Left cardiac atrium (tissue), 4 donors: ENCODE measurements at places on chromosomes 13 and 19. TPM values are rescaled to one million over a fixed set of nuclear protein-coding genes. Genes with fewer than 3 reads are reported as not detected.
A peak's percentile ranks its signal among the peaks of the same experiment; 100 is the strongest.

DNA sequence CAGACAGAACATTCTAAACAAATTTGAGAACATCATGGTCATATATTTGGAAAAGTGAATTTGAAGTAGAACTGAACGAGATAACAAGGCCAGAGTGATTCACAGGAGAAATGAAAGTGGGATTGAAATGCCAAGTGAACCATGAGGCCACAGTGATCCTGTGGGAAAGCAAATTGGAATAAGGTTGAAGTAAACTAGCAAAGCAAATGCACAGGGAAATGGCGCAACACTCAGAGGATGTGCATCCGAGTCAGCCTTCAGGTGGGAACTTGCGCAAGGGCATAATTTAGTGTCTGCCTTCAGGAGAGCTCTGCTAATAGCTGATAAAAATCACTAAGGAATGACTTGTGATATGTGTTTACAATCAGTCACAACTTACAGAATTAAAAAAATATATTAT, 696.6 kb downstream of the LIG4 start:
- DNase-seq, result no peak

DNA sequence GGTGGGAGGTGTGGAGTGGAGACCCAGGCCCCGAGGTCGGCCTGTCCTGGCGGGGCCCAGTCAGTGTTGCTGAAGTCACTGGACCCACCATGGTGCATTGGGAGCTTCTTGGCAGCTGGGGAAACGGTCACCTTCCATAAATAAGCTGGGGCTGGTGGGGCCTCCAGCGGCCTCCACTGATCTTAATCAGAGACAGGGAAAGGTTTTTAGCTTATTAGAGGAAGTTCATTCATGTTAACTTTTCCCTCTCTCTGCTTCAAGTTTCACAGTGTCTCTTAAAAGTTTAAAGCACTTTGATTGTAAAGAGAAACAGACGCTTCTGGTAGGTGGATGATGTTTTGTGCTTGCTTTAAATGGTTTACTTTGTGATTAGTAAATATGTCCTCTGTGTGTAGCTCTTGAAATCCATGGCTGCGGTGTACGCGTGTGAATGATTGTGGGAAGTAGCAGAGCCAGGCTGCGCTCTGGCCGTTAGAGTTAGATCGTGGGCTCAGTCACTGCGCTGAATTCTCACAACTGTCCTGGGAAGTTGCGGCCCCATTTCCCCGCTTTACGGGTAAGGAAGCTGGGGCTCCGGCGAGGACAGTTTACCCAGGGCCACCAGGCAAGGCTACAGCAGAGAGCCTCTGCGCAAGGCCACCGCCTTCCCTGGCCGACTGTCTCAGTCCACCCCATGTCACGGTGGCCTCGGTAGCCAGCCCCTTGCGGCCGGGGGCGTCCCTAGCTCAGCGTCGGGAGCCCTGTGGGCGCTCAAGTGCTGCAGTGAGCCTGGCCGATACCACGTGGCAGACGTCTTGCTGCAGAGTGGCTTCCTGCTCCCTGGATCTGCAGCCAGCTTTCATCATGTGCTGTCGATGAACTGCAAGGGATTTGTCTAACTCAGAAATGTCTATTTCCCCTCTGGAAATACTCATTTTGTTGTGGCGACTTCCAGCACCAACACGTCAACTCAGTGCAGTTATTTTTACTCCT, 16.5 kb upstream of the NDUFS7 start:
- DNase-seq, result no peak

DNA sequence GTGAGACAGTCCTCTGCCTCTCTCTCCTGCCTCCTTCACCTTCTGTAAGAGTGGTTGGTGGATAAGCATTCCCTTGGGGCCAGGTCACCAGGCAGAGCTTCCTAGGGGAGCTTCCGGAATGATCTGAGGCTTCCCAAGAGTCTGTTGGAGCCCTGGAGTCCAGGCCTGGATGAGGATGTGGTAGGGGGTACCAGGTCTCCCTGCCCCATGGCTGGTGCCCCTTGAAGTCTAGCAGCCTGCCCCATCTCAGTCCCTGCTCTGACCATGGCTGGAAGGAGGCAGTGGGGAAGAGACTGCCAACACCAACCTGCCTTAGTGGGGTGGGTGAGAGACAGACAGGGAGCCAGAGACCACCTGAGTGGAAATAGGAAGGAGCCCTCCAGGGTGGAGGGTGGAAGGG, 1316.9 kb downstream of the UQCRFS1 start:
- no peak for DNase-seq

DNA sequence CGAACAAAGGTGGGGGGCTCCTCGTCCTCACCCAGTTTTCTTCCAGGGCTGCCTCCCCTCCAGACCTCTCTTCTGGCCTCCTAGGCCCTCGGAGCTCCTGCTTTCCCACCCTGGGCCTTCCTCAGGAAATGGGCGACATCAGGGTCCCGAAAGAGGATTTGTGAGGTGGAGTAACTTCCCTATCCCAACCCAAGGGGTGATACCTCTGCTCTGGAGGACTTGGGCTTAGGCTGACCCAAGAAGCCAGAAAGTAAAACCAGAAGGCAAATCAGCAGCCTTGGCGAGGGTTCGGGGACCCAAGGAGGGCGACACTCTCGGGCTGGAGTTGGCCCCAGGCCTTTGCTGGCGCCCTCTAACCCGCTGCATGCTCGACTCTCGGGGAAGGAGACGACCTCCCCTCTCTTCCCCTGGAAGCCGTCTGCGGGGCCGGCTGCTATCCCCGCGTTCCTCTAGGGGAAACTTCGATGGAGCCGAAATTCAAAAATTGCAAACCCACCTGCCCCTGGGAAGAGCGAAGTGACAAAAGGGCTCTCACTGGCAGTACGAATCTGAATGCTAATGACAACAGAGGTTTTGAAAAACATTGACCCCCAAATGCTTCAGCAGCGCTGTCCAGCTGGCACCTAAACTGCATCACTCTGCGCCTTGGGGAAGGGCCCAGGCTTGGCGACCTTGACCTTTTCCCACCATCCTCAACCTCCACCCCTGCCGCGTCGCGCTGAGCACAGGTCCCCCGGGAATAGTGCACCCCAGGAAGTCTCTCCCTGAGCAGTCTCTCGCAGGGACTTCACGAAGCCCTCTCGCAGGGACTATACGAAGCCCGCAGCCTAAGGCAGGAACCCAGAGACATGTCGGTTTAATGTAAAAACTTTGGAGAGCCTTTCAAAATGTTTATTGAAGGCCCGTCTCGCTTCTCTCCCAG, 2.4 kb downstream of the PDX1 start:
- DNase-seq, result no peak

GRCh38 chr19:17497149-17497798, 14.2 kb upstream of the PGLS start:
- no peak for DNase-seq

DNA sequence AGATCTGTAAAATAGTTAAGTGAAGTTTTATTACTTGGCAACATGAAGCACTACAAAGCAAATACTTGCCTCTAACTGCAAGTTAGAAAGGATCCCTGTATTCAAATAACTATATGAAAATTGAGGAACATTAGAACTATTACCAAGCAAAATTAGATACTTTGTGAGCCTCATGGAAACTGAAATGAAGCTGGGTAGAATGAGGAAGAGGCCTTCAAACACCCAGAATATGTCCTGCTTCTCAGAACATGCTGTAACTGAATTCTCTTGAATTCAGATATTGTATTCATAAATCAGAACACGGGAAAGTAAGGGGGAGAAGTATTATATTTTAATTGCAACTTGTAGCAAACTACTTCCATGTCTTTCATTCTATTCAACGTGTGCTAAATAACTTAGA, 947.9 kb downstream of the PCDH17 start:
- DNase-seq, result no peak

- DNase-seq, result no peak
Measured at GRCh38 chr13:64033921-64034320, 2618.3 kb upstream of the PCDH20 start.

GRCh38 chr19:18234194-18234593, 8.0 kb upstream of the PDE4C start:
- DNase-seq, result no peak

- no peak for DNase-seq
Measured at GRCh38 chr13:43988302-43988701, 108.6 kb downstream of the LACC1 start.

DNA sequence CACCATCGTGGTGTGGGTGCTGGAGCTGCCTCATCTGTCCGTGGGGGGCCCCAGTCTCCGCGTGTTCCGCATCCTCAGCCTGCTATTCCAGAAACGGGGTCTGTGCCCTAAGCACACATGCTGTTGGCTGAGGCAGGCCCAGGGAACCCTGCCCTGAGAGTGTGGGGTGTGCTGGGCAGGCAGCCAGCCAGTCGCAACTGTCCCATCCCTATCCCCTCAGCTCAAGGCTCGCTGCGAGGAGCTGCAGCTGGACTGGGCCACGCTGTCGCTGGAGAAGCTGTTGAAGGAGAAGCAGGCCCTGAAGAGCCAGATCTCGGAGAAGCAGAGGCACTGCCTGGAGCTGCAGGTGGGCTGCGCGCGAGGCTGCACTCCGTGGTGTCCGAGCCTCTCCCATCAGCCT, 21.9 kb downstream of the PLEKHJ1 start:
- no peak for DNase-seq

DNA sequence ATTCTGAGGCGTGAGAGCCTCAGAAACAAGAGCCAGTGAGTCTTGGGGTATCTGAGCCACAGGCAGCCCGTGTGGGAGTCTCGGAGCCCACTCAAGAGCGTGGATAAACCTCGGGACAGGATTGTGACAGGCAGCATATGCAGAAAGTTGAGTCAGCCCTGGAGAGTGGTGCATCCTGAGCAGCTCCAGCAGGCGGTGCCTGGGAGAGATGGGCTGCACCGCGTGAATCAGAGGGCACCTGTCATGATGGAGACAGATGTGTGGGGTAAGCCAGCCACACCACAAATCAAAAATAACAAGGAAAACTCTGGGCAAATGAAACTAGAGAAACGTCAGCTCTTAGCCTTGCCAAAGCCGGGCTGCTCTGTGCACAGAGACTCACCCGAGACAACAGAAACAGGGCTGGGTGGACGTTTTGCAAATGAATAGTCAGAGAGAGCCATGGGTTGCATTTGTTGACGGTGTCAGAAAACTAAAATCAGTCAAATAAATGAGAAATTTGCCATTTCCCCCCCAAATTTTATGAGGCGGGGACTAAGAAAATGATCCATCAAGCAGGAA, 30.0 kb upstream of the POP4 start:
- no peak for DNase-seq

DNA sequence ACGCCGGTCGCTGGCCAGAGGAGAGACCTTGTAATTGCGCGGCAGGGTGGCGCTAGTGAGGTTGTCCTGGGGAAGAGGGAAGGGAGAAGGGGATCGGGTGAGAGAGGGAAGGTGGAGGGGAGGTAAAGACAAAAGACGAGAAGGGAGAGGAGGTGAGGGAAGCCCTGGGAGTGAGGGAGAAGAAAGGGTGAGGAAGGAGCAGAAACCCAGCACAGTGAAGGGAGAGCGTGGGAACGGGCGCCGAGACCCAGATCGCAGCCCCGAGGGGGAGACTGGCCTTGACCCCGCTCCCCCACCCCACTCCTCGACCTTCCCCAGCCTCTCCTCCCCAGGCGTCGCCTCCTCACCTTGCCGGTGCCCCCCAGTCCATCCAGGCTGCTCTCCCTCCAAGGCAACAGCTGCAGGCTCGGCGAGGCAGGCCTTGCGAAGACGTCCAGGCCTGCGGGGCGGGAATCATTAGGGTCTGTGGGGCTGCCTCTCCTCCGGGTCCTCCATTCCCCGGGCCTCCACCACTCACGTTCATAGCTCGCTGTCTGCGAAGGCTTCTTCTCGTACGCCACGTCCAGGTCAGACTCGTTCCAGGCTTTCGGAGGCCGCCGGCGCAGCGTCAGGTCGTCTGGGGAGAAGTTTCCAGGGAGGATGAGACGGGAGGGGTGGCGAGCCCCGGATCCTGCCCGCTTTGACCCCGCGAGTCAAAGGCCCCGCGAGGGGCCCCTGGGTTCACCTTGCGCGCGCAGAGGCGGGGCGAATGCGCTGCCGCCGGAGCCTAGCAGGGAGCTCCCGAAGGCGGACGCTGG, 8.8 kb downstream of the PPP1R13L start:
- no peak for DNase-seq

DNA sequence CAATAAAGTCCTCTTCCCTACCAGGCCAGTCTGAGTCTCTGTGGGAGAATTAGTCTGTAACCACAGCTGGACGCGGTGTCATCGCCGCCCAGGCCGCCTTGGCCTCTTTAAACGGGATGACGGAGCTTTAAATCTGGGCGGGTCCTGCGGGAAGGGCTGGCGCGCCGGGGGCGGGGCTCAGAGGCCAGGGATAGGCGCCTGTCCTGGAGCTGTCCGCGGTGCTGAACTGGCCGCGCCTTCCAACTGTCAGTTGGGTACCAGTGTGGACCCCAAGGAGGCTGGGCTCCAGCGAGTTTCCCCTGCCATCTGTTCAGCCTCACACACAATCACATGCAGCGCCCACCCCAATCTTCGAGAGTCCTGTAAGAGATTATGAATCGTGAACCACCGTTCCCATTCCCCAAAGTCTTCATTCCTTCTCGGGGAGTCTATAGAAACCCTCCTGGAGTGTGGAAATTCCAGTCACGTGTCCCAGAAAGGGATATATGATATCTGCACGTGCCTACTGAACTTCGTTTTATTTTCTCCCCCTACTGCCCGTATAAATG, 11.5 kb downstream of the APLP1 start:
- peak; percentile 95 for DNase-seq

The ZNF628 gene
- total RNA-seq, result 5.3 TPM

The OR4F17 gene
- not detected for total RNA-seq

The CCDC70 gene
- total RNA-seq, result not detected

The GRAMD1A gene
- 29.2 TPM for total RNA-seq

The CEACAM7 gene
- not detected for total RNA-seq
